ENCODE measurements at places on chromosomes 3 and 15.

DNA sequence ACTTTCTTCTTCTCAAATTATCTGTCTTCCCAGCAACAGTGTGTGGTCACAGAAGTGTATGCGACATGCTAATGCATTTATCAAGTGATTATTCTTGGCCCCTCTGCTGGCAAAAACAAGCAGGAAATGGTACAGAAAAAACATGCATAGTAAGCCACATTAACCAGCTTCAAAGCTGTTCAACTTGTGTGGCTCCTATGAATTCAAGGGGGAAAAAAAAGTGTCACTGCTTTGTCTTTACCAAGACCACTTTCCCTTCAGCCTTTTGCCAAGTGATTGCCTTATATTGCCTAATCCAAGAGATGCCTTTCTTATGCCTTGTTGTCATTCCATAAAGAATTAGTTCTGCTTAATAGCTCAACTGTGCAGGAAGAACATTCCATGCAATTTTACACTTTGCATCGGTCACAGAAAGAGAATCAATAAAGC is 39.1 kb downstream of the PRTG start:
- DNase-seq: no peak

- no peak for DNase-seq
Measured at GRCh38 chr3:135268941-135269532, 474.0 kb downstream of the EPHB1 start.

DNA sequence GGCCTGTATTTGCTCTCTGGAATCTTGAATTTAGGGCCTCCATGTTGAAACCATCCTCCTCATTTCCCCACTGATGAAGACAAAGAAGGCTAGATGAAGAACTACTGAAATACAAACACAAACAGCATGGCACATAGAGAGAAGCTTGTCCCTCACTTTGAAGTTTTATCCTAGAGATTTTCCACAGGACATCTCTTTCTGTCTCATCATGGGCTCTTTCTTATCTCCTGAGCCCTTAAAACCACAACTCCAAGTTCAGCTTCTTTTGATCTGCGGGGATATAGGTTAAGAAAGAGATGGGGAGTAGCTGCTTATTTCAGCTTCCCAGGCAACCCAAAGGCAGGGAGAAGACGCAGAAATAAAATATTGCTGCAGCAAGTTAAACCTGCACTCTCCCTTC is 213.1 kb upstream of the LRIG1 start:
- no peak for DNase-seq

GRCh38 chr3:2856138-2857133 is 253.7 kb downstream of the IL5RA start:
- no peak for DNase-seq

DNA sequence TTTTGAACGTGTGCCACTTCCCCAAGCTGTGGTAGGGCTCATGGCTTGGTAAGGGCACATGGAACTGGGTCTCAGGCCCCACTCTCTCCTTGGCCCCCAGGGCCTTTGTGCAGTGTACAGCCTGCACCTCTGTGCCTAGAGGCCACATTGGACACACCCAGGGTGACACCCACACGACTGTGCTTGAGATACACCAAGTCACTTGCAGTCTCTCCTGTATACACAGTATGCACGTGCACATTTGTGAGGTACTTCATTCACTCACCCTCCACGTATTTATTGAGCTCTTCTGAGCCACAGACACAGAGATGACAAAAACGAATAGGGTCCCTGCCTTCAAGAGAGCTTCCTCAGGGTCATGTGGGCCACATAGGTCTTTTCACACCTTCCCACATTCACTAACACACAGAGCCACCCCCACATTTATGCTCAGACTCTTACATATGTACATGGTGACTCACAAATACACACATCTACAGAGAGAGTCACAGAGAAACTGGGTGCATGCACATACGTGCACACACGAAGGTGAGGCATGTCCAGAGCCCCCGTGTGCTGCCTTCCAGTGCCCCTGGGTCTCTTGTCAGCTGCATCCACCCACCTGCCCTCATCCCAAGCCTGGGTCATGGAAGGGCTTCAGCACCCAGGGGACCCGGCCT is 9.8 kb upstream of the TMEM115 start:
- DNase-seq: no peak

GRCh38 chr3:107068980-107069379 is 308.3 kb upstream of the CCDC54 start:
- no peak for DNase-seq

DNA sequence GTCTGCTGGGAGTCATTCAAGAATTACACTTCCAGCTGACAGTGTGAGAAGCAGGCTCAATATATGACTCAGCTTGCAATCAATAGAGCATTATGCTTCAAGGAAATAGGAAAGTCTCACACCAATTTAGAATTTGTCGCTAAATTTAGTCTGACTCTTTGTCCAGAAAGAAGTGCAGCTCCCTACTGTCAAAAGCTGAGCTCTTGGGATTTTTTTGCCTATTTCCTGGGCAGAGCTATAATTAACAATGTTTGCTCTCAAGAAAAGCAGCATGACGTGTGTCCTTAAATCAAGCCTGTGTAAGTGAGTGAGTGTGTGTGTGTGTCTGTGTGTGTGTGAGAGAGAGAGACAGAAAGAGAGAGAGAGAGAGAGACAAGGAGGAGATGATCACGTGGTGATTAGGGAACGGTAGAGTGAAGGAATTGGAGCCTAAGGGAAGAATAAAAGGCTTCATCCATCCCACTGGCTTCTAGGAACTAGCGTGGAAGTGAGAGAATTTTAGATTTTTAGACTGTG is 16.4 kb upstream of the SLC35G2 start:
- DNase-seq: no peak

DNA sequence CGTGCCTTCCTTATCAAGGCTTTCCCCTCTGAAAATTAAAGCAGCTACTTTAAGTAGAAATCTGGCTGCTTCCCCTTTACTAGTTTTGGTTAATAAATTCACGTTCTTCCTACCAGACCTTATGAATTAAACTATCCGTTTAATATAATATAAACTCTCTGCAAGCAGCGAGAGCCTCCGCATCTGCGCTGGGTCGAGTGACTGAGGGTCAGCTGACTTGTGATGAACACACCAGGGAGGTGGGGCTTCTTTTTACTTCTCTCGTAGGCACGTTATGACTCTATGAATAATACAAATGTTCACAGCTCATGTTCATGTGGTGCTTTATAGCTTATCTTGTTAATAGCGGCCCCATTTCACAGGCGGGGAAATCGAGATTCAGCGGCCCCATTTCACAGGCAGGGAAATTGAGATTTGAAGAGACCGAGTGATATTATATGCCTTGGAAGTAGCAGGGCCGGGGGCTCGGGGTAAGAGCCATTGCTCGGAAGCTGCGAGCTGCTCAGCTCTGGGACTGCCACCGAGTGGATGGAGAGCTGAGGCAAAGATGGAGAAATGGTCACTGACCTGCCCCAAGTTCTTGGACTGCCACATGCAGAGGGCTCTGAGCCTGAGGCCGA is 8.3 kb downstream of the MUC4 start:
- DNase-seq: no peak

- no peak for DNase-seq
Measured at GRCh38 chr3:134074001-134074789, 44.5 kb upstream of the SLCO2A1 start.

DNA sequence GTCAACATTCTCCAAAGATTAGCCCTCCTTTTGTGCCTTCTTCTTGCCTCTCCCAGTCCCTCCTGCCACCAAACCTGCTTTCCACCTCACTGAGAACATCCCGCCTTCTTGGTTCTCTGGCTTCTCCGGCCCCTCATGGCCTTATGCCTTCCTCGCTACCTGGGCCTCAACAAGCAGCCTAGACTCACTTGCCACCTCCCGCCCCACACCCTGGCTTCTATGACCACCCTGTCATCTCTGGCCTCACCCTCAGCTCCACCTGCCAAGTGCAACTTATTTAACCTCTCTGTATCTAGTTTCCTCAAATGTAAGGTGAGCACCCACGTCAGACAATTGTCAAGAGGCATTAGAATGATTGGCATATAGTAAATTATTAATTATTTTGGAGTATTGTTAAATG is 68.8 kb upstream of the MEX3B start:
- no peak for DNase-seq
